ENCODE measurements at places on chromosomes 5 and 9. TPM values are rescaled to one million over a fixed set of nuclear protein-coding genes. Genes with fewer than 3 reads are reported as not detected.

The SLC34A3 gene
- not detected for total RNA-seq

The ADAMTS12 gene
- not detected for total RNA-seq

The TNFSF15 gene
- 0.08 TPM for total RNA-seq

The TMEFF1 gene
- total RNA-seq: not detected

The ENDOG gene
- total RNA-seq: 18.4 TPM

The NUDT12 gene
- 0.20 TPM for total RNA-seq

The RORB gene
- 2.5 TPM for total RNA-seq

The SLC22A4 gene
- 2.5 TPM for total RNA-seq

The SNCB gene
- total RNA-seq: not detected

The ERAP2 gene
- total RNA-seq: 103 TPM

Data from natural killer cell treated with Interleukin-12 subunit alpha and Interleukin-12 subunit beta and Interleukin-15 and Interleukin-18, amount 100 ng/mL, for 72 hours (primary cell).